ENCODE measurements at places on chromosomes 6 and 20.
A peak's percentile ranks its signal among the peaks of the same experiment; 100 is the strongest.

DNA sequence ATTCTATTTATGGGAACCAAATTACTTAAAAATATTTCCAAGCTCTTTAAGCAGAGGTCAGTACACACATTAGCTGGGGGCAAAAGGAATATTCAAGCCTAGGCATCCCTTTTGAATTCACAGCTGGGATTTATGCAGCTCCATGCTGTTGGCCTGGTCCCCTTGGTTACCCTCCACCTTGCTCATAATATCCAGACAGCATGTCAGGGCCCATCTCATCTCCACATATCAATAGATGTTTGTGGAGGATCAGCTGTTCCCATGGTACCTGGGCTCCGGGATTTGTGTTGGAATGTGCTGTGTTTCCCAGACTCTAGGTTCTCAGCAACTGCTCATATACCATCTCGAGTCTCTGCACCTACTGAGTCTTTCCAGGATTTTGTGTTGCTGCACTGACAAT is 534.8 kb downstream of the BMP2 start:
- no peak for DNase-seq

GRCh38 chr6:28747631-28748157 is 176.1 kb downstream of the TRIM27 start:
- DNase-seq, result no peak

GRCh38 chr6:72588155-72588554 is 33.7 kb upstream of the KCNQ5 start:
- no peak for DNase-seq

DNA sequence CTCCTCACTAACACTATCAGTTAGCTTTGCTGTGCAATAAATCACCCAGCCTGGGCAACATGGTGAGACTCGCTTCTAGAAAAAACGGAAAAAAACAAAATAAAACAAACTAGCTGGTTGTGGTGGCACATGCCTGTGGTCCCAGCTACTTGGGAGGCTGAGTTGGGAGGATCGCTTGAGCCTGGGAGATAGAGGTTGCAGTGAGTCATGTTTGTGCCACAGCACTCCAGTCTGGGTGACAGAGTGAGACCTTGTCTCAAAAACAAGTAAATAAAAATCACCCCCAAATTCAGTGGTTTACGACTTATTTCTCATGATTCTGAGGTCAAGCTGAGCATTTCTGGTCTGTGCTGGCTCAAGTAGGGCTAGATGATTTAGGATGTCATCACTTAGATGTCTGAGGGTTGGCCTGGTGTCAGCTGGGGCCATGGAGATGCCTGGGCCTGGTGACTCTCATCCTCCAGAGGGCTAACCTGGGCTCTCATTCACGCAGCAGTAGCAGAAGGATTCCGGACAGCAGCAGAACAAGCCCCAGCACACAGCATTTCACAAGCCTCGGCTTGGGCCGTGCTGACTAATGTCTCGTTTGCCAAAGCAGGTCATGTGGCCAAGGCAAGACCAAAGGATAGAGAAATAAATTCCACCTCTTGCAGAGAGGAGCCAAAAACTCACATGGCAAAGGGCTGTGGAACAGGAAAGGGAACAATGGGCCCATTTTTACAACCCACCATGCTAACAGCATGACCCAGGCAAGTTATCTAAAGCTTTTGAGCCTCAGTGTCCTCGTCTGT is 32.5 kb downstream of the MGME1 start:
- DNase-seq, result peak; percentile 75

GRCh38 chr20:14481863-14482262 is 144.5 kb upstream of the FLRT3 start:
- DNase-seq, result no peak

DNA sequence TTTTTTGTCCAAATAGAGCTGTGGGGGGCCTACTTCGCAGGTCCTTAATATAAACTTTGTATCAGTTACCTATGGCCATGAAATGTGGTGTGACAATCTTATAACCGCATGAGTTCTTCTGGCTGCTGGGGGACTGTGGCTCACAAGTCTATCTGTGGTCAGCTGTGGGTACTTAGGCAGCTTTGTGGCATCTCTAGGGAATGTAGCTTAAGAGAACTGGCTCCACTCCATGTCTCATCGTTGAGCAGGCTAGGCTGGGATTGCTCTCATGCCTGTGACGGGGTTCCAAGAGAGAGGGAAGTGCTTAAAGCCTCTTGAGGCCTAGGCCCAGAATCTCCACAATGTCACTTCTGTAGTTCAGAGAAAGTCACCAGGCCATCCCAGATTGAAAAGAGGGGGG is 140.5 kb downstream of the BTBD3 start:
- DNase-seq, result no peak

- DNase-seq, result peak; percentile 46
Measured at GRCh38 chr6:28953039-28953584, 29.3 kb upstream of the TRIM27 start.

- peak; percentile 35 for DNase-seq
Measured at GRCh38 chr6:48765352-48765961, 654.5 kb upstream of the PTCHD4 start.

DNA sequence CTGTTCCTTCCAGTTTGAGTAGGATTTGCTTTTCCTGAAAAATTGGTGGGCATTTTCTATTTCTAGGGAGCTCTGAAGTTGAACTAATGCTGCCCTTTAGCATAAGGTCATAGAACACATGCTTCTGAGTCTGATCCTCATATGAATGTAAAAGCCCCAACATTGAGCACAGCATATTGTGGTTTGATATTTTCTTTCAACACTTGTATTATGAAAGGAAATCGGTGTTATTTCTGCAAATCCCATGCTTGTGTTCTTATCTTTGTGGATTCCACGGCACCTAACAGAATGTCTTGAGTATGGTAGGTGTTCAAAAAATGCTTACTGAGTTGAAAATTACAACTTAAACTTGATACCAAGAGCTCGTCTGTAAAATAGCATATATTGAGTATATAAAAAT is 85.8 kb downstream of the TRMT11 start:
- no peak for DNase-seq

- DNase-seq, result no peak
Measured at GRCh38 chr20:42959996-42960395, 229.7 kb downstream of the PTPRT start.

- no peak for DNase-seq
Measured at GRCh38 chr6:157650261-157650640, 172.8 kb upstream of the SNX9 start.

DNA sequence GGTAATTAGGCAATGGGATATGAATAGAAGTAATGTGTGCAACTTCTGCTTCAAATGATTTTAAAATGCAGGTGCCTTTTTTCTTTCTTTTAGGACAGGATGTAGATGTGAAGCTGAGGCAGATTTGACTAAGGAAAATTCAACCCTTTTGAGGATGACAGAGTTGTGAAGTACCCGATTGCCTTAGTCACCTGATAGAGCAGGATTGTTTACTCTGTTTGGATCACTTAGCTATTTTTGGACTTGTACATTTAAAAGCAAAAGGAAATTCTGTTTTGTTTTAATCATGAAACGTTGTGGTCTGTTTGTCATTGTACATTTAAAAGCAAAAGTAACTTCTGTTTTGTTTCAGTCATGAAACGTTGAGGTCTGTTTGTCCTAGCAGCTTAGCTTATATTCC is 143.4 kb downstream of the FAM83B start:
- no peak for DNase-seq

DNA sequence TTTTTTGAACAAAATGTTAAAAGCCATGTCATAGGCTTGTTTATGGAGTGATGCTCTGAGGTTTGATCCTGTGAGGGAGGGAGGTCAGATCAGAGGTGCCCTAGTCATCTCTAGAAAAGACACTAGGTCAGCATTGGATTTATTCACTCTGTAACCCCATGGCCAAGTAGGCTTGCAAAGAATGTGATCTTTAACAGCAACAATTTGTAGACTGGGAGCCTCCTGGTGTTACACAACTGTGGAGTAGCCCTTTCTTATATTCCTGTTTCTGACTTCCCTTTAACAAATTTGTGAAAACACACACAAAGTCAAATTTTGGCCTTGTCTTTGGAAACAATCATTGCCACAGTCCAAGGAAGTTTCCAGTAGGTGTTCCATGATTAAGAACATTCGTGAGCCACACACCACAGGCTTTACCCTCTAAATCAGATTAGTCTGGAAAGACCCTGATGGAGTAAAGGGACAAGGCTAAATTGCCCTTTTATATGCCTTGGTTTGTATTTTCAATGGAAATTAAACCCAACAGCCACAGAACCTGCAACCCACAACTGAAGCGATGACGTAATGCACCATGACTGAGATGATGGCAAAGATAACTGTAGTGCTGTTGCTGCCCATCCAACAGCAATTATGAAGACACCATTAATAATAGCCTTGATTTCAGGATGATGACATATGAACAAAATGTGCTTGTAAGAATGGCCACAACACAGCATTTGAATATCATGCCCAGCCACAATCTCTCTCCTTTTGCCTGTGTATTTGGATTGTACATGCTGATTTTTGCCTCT is 22.1 kb downstream of the SCP2D1 start:
- DNase-seq, result peak; percentile 38

- peak; percentile 85 for DNase-seq
Measured at GRCh38 chr6:139762587-139763031, 388.2 kb upstream of the CITED2 start.

DNA sequence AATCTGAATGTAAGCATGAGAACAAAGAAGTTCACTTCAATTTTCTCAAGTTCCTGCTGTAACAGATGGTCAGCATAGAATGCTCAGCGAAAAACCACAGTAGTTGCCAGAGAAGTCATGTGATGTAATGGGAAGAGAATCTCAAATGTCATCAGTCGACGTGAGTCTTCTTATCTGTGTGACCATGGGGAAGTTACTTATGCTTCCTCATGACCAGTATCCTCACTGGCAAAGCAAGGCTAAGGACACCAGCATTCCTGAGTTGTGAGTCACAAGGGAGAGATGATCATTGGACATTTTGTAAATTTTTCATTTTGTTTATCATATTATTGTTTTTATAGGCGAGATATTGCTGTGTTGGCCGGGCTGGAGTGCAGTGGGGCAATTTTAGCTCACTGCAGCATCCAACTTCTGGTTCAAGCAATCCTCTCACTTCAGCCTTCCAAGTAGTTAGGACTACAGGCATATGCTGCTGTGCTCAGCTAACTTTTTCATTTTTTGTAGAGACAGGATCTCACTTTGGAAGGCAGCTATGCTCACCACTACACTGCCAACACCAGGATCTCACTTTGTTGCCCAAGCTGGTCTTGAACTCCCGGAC is 21.9 kb downstream of the SGK1 start:
- peak; percentile 97 for DNase-seq

DNA sequence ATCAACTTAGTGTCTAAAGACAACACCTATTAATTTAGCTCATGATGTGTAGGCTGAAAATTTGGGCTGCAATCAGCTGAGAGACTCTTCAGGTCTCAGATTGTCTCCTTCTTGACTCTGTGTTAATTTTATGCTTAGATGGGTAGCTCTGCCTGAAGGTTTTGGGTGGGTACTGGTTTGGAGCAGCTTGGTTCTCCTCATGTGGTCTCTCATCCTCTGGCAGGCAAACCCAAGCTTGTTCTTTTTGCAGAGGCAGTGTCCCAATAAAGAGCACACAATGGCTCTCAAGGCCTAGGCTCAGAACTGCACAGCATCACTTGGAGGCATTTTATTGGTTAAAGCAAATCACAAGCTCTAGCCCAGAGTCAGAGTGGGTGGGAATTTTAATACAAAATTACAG is 280.6 kb downstream of the BTBD3 start:
- no peak for DNase-seq

GRCh38 chr6:14972379-14973067 is 273.3 kb upstream of the JARID2 start:
- DNase-seq, result peak; percentile 47

GRCh38 chr6:35079311-35080000 is 61.7 kb downstream of the TCP11 start:
- no peak for DNase-seq

- no peak for DNase-seq
Measured at GRCh38 chr6:28402197-28402596, 2.6 kb upstream of the ZSCAN12 start.

DNA sequence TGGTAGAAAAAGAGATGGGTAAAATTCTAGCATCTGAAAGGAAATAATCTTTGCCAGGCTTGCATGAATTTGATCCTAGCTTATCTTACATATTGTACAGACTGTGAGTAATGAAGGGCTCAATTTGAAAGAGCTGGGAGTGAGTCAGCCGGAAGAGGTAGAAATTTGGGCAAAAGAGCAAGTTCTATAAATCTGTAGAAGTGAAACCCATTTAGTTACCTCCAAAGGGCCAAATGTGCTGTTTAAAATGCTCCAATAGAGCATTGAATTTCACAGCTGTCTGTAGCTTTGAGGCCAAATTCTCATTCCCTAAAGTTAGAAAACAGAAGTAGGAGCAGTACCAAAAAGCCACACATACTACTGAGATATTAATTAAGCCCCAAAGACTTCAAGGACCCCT is 466.1 kb downstream of the BTBD3 start:
- no peak for DNase-seq

GRCh38 chr6:5645328-5646290 is 361.1 kb downstream of the NRN1 start:
- DNase-seq, result no peak

DNA sequence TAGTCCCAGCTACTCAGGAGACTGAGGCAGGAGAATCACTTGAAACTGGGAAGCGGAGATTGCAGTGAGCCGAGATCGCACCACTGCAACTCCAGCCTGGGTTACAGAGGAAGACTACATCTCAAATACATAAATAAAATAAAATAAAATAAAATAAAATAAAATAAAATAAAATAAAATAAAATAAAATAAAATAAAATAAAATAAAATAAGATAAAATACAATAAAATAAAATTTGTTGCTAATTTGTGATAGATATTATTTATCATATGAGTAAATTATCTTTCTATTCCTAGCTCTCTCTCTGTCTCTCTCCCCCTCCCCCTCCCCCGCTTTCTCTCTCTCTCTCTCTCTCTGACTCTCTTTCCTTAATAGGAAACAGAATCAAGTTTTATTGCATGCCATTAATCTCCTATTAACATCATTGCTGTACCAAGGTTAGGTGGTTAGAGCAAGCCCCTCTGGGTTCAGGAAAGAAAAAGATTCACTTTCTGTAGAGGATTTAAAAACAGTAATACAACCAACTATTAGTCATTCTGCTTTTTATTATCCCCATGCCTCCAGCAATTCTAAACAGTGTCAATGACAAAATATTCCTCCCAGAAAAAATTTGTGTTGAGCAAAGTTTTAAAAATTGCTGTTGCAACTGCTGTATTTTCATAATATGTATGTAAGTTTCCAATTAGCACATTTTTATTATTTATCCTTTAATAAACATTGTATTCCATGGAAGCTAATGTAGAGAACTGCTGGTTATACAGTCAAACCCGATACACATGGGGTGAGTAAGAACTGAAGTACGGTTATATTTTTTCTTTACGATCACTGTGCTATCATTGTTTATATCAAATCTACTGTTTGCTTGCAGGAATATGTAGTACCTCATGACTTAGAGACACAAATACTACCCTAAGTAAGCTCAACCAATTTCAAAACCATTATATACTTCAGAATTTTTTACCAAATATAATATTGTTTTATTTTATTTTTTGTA is 22.1 kb downstream of the BMP5 start:
- no peak for DNase-seq

- DNase-seq, result no peak
Measured at GRCh38 chr6:87645080-87645479, 55.1 kb downstream of the ORC3 start.

DNA sequence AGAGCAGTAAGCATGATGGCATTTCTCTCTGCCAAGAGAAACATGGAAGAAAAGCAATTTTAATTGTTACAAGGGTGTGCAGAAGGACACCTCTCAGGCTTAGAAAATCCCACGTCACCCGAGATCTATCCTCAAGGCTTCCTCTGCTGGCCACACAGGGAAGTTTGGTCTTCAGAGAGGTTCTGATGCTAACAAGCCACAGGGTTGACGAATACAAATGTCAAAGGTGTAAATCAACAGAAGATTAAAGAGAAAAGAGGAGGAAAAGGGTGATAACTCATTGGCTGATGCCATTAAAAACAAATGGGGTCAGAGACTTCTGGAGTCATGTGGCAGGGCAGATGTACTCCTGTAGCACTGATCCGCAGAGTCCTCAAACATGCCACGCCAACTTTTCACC is 33.6 kb upstream of the SPDEF start:
- DNase-seq, result no peak

Measured in suppressor macrophage (primary cell).